CD4-positive, alpha-beta T cell treated with Interleukin-2 at 100 ng/mL for 4 hours (primary cell): ENCODE measurements at places on chromosomes 3 and 15.

- DNase-seq, result no peak
Measured at GRCh38 chr3:135138776-135139175, 343.7 kb downstream of the EPHB1 start.

GRCh38 chr3:38985581-38985980 is 66.2 kb downstream of the SCN11A start:
- no peak for DNase-seq

DNA sequence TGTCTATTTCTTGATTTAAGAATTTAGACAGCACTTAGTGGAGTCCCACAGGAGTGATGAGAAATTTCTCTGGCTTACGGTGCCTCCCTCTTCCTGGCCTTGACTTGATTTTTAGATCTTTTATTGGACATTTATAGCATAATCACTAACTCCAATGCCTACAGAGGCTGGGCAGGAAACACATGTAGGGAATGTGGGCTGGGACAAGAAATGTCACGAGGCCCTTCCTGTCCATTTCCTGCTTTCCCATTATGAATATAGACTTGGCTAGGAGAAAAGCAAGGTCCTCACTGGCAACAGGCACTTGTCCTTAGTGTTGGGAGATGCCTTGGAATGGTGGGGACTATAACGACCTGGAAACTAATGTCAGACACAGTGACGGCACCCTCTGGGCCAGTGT is 100.3 kb downstream of the MYLK start:
- no peak for DNase-seq

GRCh38 chr15:32657941-32658340 is 16.4 kb downstream of the SCG5 start:
- DNase-seq, result no peak

GRCh38 chr3:185823078-185824044 is 1.5 kb downstream of the IGF2BP2 start:
- DNase-seq, result no peak

GRCh38 chr3:191982481-191982880 is 521.5 kb downstream of the PYDC2 start:
- no peak for DNase-seq

DNA sequence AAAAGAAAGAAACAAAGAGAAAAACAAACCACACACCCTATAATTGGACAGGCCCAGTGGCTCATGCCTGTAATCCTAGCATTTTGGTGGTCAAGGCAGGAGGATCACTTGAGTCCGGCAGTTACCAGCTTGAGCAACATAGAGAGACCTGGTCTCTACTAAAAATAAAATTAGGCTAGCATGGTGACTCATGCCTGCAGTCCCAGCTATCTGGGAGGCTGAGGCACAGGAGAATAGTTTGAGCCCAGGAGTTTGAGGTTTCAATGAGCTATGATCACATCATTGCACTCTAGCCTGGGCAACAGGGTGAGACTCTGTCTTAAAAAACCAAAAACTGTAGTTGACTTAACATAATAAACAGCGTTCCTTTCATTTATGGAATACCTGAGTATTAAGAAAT is 72.3 kb upstream of the ST3GAL6 start:
- no peak for DNase-seq

GRCh38 chr3:122030381-122031122 is 8.5 kb upstream of the ILDR1 start:
- DNase-seq, result peak; percentile 11

- DNase-seq, result no peak
Measured at GRCh38 chr3:197181741-197182140, 116.7 kb downstream of the DLG1 start.

- DNase-seq, result no peak
Measured at GRCh38 chr3:9595877-9596276, 42.3 kb upstream of the LHFPL4 start.

- DNase-seq, result no peak
Measured at GRCh38 chr3:48469046-48469915, 22.7 kb downstream of the ATRIP start.

DNA sequence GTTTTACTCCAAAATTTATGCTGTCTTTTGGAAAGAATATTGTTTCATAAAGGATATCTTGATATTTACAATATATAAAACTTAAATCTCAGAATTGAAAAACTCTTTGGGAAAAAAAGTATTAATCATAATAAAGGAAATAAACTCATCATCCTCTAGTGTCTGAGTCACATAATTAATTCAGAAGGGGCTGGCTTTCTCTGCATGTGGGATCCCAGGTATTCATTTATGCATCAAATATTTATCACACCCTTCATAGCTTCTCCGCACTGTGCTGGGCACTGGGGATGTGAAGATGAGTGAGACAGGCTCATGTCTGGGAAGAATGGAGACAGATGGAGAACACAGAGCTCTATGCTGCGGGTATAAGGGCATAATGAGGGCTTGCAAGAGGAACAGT is 65.6 kb downstream of the CCNL1 start:
- DNase-seq, result no peak

DNA sequence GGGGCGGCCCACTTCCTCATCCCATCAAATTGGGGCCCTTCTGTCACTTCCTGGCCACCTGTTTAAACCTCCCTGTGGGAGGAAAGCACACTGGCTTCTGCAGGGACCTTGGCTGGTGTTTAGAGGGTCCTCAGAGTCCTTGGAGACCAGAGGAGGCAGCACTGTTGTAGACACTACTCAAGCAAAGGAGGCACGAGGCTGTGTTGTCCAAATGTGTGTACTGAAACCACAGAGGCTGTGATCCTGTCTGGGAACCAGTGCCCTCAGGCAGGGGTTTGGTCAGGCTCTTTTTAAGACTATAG is 12.4 kb upstream of the SEC13 start:
- no peak for DNase-seq

DNA sequence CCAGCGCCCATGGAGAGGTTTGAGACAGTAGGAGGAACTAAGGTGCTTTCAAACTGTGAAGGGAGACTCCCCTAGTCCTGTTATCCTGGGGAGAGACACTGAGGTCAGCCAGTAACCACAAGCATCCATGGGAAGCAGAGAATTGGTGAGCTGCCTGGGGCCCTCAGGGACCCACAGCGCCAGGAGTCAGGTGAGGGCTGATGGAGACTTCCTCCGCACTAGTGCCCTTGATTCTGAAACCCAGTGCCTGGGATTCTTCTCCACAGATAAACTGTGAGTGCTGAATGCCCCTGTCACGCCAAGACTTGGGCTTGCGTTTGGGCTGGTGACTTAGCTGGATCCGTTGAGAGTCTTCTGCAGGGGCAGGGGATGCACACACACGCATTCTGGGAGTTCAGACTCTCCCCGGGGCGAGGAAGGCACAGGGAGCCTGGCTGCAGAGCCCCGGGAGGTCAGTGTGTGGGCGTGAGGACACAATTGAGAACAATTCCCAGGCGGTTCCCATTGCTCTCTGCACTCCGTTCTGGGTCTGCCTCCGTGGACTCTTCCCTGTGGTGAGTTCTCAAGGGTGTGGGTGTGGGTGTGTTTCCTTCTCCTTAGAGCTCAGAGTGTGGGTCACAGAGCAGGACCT is 37.9 kb upstream of the SLCO2A1 start:
- no peak for DNase-seq

- DNase-seq, result no peak
Measured at GRCh38 chr3:48271763-48272498, 31.0 kb downstream of the ZNF589 start.

DNA sequence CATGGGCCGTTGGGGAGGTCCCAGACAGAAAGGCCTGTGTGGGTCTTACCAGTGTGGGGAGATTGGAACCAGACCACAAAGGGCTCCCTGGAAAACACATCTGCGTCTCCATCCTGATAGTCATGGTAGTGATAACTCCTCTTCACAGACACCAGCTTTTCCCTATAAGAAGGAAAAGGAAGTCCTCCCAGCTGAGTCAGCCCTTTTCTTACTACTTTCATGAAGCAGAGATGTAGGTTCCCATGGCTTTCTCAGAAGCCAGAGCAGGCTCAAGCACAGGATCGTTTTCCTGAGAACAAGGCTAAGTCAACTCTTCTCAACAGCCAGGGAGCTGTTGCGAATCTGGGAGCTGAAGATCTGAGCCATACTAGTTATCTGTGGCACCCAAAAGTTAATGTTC is 6.1 kb downstream of the DNASE1L3 start:
- DNase-seq, result no peak

DNA sequence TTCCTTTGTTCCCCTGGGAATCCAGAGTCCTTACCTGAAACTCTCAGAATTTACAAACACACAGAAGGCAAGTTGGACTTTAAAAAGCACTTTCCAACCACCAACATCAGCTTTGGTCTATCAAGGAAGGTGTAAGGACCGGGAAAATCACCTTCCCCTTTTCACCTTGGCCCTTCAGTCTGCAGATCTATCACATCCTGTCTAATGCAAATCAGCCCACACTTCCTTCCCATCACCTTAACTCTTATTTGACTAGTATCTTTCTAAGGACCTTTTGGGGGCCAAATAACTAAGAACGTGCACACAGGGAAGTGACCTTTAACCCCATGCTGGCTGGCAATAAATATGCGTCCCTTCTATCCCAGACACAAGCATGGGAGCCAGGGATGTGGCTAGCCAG is 320.6 kb downstream of the ARRDC4 start:
- no peak for DNase-seq

GRCh38 chr3:129688271-129688895 is 81.9 kb upstream of the PLXND1 start:
- DNase-seq, result no peak

DNA sequence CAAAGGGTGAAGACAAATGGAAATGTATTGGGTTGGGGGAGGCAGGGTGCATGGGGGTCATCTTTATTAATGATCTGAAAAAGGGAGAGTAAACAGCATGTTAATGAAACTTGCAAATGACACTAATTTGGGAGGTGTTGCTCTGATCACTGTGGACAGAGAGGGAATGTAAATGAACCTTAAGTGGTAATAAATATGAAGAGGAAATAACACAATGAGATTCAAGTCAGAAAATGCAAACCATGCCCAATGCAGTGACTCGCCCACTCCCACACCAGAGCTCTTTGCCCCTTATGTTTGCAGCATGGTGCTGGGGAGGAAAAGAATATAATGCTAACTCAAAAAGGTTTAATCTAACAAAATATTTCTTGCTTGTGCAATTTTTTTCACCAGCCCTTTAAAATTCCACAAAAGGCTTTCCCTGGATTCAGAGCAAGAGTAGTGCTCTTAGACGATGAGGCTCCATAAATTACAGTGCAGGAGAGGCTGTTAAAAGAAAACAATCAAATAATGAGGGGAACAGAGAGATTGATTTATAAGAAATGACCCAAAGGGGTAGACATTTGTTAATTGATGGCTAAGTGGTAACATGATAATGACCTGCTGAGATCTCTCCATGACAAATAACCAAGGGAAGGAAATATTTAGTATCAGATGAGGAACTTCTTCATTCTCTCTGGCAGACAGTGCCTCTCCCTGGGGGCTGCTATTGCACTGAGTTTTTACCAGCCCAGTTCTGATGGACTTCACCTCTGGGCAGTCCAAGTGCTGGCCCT is 210.0 kb upstream of the PPP2R3A start:
- no peak for DNase-seq

DNA sequence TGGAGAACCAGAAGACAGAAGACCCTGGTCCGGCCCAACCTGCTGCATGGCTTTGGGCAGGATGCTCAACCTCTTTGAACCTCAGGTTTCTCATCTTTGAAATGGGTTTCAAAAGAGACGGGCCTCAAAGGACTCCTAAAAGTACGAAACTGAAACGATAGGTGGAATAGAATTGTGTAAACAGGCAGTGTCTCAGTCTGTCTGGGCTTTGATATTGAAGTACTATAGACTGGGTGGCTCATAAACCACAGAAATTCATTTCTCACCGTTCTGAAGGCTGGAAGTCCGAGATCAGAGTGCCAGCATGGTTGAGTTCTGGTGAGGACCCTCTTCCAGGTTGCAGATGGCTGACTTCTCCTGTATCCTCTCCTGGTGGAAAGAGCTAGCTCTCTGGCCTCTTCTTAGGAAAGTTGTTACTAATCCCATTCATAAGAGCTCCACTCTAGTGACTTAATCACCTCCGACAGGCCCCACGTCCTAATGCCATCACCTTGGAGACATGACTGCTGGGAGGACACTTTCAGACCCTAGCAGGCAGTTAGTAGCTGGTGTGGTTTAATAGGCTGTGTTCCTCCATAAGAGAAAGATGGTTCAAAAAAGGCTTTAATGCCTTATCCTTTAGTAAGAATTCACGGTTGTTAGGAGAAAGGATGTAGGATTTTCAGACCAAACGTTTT is 35.7 kb downstream of the SSUH2 start:
- DNase-seq, result no peak

GRCh38 chr3:171458864-171459136 is 1.4 kb downstream of the TNIK start:
- DNase-seq, result no peak

- no peak for DNase-seq
Measured at GRCh38 chr15:38247336-38247735, 5.3 kb upstream of the SPRED1 start.

DNA sequence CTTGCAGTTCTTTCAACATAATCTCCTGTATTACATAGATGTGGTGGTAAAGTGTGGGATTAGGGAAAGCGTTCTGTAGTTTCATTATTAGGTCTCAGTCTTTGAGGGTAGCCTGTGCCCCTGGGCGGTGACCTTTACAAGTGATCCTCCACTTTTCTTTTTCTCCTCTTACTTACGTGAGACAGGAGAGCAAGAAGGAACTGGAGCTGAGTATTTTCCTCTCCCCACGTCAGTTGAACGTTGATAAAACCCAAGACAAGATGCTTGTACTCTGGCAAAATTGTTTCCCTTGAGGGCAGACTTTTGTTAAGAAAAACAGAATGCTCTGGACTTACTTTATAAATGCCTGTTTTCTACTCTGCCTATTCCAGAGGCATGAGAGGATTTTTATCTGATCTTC is 378.7 kb downstream of the ZNF385D start:
- no peak for DNase-seq

DNA sequence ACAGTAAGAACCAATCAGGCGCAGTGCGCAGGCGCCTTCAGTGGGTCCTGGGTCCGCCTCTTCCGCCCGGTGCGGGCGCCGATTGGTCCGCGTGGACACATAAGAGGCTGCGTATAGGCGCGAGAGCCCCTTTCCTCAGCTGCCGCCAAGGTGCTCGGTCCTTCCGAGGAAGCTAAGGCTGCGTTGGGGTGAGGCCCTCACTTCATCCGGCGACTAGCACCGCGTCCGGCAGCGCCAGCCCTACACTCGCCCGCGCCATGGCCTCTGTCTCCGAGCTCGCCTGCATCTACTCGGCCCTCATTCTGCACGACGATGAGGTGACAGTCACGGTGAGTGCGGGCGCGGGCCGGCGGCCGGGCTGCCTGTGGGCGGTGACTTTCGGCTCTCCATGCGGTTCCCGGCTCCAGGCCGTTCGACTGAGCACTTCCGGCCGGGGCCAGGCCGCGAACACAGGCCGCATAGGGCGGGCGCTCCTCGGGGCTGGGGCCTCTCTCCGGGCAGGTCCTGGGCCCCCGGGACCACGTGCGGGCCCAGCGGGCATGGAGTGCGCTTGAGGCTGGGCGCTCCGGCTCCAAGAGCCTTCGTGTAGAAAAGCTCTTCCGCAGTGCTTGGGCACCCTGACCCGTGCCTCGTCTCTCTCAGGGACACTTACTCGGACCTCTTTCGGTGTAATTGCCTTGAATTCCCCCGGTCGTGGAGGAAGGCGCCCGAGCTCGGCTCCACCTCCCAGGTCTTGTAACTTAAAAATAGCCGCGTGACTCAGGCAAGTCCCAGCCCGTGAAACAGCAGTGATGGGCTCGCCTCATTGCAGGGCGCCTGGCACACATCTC is at the start of gene RPLP1:
Gene RPLP1 (plus strand): TSS at position 127 of the 830 bp plus-strand sequence. CDS start 131 bp downstream, at position 258.
- peak; percentile 97 for DNase-seq
